Stimulated activated CD8-positive, alpha-beta memory T cell treated with anti-CD3 and anti-CD28 coated beads, Interleukin-4, amount 100 ng/mL, for 24 hours (primary cell): ENCODE measurements at places on chromosomes 1 and 21.

GRCh38 chr1:181318022-181318857, 165.1 kb upstream of the CACNA1E start:
- no peak for DNase-seq

DNA sequence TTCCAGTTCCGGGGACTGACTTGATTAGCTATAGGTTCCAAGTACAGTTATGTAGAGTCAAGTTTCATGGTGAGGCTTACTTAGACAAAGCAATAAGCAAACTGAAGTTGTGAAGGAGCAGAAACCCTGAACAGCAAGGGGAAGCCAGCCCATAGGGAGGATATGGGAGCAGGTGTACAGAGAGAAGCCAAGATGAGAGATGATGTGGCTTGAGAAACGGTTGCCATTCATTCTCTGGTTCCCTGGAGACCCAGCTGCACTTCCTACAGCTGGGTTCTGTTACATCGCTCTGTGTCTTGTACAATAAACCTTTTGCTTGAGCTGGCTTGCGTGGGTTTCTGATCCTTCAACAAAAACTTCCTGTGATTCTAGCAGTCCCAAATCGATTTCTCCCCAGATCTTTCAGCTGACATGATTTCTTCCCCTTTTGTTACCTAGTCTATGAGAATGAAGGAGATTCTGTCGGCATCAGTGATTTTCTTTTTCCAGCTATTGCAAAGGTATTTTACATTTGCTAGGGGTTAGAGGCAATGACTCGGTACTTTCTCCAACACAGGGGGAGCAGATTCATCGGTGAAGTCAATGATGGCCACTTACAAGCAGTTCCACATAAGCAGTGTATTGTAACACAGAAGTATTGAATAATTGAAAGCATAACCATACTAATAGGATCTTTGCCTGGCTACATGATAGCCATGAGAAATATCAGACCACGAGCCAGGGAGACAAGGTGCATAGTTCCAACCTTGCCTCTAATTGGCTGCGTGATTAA, 67.3 kb downstream of the URB2 start:
- no peak for DNase-seq

GRCh38 chr1:183093786-183094298, 70.6 kb downstream of the LAMC1 start:
- no peak for DNase-seq

GRCh38 chr1:92599184-92599583, 112.5 kb upstream of the GFI1 start:
- DNase-seq, result no peak

GRCh38 chr1:54323324-54323739, 82.9 kb downstream of the SSBP3 start:
- no peak for DNase-seq

DNA sequence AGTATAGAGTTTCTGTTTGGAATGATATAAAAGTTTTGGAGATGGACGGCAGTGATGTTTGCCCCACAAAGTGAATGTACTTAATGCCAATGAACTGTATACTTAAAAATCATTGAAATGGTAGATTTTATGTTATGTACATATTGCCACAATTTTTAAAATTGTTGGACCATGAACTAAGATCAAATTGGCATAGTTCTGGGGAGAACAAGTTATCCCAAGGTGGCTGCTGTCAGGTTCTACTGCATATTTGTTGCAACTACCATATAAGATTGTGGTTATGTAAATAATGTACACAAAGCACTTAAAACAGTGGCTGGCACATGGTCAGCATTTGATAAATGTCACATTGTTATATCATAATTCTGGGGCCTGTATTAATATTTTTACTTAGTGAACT, 466.4 kb downstream of the SIPA1L2 start:
- no peak for DNase-seq

GRCh38 chr1:54500107-54500431, 48.0 kb upstream of the ACOT11 start:
- DNase-seq, result no peak

DNA sequence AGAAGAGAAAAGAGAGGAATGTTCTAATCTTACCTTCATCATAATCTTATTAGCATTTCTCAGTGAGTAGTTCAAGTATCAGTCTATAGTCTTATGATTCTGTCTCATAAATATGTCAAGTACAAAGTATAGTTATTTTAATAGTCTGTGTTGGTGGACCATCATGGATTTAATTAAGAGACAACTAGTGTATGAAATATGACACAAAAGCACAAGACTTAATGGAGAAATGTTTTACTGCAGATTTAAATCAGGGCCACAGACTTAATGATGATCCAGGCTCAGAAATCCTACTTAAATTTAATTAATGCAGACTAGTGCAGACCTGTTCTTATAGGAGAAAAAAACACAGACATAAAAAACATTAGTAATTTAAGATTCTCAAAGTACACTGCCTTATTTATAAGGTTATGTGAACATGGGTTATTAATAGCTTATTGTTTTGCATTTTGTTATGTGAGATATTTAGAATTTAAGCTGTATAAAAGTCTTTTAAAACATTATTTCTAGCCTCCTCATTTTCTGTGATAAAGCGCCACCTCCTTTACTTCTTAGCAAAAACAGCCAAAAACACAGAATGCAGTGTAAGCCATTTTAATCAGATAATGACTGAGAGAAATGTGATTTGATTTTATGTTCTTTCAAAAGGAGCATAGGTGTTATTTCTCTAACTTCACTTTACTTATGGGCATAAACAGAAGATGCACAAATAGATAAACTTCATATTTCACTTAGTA, 255.0 kb upstream of the SNX7 start:
- DNase-seq, result no peak

GRCh38 chr21:46220847-46221246, 7.7 kb downstream of the LSS start:
- DNase-seq, result no peak

- DNase-seq, result no peak
Measured at GRCh38 chr1:151811181-151811580, 6.0 kb upstream of the LINGO4 start.

- DNase-seq, result no peak
Measured at GRCh38 chr1:3693321-3693720, 41.0 kb downstream of the TP73 start.

DNA sequence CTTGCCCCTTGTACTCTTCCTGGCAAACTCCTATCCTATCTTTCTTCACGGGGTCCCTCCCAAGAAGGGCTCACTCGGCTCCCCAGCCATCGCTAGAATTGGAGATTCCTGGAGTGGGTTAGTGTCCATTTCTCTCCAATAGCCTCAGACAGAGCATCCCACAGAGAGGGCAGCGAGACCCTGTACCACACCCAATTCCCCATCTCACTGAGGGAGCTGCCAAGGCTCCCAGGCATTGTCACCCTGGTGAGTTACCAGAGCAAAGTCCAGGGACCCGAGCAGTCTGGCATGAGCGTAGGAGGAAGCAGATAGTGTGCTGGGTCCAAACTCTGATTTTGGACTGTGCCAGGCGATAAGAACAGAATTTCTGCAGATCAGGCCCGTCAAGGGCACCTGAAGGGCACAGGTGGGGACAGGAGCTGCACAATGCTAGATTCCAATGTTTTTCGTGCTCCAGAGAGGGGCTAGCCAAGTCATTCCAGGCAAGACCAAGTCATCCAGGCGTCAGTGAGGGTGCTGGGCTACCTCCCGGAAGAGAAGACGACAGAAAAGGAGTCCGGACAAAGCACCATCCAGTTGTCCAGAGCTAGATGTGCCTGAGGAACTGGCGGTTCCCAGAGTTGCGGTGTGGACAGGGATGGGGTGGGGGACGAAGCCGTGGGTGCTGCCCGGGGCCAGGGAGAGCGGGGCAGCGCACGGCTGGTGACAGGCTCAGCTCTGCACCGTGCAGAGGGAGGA, 15.3 kb downstream of the AKR7A3 start:
- DNase-seq, result no peak
